Choroid plexus epithelial cell (primary cell): ENCODE measurements at places on chromosomes 3 and 15.

DNA sequence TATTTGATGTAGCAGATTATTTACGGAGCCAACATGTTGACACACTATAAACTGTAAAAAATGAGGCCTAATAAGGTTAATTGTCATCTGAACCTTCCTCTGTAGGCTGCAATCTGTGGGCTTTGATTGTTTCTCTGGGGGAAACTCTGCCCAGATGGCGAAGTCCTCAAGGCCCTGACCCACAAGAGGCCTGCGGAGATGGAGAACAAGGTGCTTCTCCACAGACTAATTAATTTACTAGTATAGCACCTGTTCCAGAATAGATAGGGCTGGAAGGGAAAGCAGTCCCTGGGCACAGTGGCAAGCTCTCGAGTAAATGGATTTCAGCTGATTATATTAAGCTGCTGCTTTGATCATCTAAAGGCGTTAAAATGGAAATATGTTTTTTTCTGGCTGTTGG lies 338.8 kb upstream of the DNAJC19 start:
- DNase-seq: no peak

GRCh38 chr15:51382787-51383186 lies 41.3 kb downstream of the GLDN start:
- peak; percentile 77 for DNase-seq

DNA sequence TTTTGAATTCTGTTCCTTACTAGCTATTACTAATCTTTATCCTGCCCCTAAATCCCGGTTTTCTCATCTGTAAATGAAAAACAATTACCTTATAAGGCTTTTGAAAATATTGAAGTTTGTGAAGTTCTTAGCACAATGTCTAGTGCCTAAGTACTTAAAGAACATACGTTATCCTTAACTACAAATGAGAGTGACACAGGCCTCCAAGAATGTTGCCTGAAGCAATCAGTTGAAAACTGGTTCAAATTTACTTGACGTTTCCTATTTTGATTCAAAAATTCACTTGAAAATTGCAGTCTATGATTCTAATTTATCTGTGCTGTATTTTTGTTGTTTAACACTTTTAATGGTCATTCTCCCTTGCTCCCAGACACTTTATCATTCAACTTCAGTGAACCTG lies 3.2 kb downstream of the SENP7 start:
- peak; percentile 50 for DNase-seq

- peak; percentile 97 for DNase-seq
These were observed 116.5 kb downstream of the LPP start for GRCh38 chr3:188270423-188270972.

DNA sequence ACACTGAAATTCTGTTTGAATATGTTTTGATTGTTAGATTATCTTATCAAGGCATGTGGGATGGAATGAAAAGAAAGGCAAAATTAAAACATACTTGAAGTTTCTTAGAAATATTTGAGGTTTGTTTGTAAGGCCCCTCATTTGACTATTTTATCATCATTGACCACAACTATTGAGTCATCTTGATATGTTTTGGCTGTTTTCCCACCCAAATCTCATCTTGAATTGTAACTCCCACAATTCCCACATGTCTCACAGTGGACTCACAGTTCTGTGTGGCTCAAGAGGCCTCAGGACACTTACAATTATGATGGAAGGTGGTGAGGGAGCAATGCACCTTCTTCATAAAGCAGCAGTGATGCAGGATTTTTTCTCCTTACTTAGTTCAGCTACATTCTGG lies 917.1 kb downstream of the PLOD2 start:
- DNase-seq: peak; percentile 96

GRCh38 chr3:31157893-31158620 lies 263.6 kb upstream of the GADL1 start:
- DNase-seq: peak; percentile 35

DNA sequence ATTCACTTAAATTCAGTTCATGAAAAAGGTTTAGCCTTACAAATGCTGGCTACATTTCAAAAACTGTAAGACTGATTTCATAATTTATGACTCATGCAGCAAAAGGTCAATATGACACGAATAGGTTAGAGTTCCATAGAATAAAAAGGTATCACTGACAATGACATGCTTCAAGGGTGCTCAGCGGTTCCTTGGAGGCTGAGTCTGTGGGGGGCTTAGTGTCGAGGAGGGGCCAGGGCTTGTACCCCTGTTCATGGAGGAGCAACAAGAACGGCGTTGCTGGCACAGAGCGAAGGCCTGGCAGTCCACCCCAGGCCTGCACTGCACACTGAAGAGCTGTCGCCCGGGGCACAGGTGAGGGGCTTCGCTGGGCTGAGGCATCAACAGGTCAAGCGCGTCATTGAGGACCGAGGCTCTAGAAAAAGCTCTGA lies 174.2 kb downstream of the NR1D2 start:
- DNase-seq: peak; percentile 86

DNA sequence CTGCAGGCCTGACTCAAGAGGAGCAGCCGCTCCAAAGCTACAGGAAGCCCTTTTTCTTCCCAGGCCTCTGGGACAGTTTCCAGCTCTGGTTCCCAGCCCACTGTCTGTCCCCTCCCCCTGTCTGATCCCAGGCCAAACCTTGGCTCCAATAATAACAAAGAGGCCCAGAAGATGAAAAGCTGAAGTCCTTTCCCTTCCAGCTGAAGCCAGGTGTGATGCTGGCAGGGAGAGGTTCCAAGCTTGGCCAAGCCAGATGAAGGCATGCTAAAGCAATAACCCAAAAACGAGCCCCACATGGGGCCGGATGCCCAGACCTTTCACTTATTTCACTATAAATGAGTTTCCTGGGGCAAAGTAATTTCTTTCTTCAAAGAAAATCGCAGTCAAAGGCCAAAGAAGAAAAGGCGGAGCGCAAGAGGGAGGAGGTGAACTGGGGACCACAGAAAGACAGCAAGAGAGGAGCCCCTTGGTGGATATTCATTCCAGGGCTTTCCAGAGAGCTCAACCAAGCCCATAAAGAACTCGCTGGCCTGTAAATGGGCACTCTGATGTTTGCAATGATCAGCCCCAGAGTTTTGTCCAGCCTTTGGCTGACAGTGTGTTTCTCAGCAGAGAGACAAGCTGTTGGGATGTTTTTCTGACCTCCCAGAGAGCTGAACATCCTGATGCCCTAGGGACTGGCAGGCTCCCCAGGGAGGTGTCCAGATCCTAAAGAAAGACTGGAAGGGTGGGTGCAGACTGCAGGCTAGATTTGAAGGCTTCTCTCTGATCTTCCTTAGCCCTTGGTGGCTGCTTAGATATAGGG lies 157.6 kb downstream of the UACA start:
- DNase-seq: peak; percentile 84

DNA sequence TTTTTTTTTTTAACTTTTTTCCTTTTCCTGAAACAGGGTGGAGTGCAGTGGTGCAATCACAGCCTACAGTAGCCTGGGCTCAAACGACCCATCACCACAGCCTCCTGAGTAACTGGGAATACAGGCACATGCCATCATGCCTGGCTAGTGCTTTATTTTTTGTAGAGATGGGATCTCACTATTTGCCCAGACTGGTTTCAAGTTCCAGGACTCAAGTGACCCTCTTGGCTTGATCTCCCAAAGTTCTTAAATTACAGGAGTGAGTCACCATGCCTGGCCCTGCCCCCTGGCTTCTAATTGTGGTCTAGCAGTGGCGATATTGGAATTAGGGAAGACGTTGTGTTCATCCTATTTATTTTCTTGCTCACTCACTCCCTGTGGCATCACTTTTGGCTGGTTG lies 1138.4 kb downstream of the SI start:
- peak; percentile 10 for DNase-seq

- DNase-seq: no peak
These were observed 54.5 kb downstream of the DCLK3 start for GRCh38 chr3:36709826-36710365.

DNA sequence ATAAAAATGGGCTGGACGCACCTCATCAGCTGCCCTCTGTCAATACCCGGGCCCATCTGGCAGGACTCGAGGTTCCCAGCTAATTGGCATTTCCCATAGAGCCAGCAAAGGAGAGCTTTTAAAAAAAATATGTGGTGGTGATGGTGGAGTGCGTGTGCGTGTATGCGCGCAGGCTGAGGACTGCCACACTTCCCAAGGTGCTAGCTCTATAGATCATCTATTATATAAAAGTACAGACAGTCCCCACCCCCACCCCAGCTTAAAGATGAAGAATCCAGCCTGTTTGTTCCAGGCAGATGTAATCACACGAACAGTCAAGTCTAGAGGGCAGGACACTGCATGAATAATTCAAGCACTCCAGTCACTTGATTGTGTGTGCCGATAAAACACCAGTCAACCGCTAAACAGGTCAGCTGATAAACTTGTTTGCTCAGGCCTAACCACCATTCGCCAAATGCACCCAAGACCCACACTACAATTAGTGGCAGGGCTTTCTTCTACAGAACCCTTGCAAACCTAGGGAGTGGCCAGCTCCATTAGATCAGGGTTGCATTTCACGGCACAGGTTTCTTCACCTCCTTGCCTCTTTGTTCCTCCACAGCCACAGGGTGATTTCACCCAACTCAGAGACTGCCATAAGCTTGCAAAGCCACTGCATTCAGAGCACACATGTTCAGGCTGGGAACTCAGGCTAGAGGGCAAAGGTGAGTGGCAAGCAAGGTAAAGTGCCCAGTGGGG lies 5.8 kb downstream of the TLE3 start:
- peak; percentile 58 for DNase-seq

GRCh38 chr3:154783521-154783931 lies 296.6 kb upstream of the MME start:
- DNase-seq: no peak

DNA sequence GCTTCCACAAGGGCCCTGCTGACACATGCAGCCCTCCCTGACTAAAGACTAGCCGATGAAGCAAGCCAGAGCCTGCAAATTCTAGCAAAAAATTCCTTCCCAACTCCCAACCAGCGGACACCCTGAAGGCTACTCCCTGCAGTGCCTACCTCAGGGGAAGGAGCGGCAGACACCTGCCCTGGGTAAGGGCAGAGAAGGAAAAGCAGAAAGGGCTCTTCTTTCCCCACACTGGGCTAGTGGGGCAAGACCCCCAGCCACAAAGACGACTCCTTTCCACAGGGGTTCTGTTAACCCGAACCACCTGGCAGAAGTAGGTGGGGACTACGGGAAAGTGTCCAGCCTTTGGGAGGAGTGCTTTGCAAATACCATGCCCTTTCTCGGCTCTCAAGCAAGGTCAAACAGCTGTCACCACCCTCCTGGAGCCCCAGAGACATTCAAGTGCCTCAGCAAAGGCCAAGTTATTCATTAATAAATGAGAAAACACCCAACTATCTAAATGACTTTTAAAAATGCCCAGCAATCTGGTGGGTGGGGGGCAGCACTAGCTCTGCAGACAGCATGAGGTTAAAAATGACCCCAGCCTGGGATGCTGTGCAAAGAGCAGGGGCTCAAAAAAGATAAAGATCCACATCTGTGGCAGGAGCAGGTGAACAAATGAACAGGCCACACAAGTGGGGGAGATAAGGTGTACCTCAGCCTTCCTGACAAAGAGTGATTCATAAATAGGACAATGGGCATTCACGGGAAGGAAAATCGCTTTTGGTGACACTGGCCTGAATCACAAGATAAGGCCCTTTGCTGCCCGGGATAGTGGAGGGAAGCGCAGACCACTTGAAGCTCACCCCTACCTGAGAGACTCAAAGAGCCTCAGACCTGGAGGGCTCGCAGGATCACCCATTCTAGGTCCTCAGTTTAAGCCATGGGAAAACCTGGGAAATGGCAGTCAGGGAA lies 33.0 kb downstream of the CCDC12 start:
- DNase-seq: no peak

GRCh38 chr3:100189444-100189964 lies 71.3 kb upstream of the TBC1D23 start:
- DNase-seq: no peak

- DNase-seq: peak; percentile 95
These were observed 14.7 kb downstream of the TIMP4 start for GRCh38 chr3:12143949-12144504.

DNA sequence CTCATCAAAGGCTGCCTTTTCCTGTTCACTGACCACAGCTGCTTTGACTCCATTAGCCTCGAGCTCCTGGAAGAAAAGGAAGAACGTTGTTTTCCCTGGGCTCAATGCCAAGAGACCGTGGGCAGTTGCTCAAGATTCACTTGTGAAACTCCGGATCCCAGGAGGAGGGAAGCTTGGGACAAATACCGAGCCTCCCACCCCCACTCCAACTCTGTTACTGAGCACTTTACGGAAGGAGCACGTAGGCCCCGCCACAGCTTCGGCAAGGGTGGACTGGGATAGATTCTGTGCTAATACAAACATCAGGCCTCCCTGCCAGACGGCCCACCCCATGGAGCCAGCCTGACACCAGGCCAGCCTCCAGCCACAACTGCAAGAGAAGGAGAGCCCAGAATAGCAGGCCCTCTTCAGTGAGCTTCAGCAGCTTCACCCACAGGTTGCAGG lies 10.8 kb upstream of the FANCD2 start:
- peak; percentile 99 for DNase-seq

- DNase-seq: peak; percentile 67
These were observed 26.0 kb upstream of the MAGEF1 start for GRCh38 chr3:184737641-184738505.

GRCh38 chr15:64229129-64229724 lies 66.4 kb upstream of the PPIB start:
- no peak for DNase-seq

GRCh38 chr3:27976933-27977332 lies 254.8 kb upstream of the EOMES start:
- DNase-seq: peak; percentile 35

DNA sequence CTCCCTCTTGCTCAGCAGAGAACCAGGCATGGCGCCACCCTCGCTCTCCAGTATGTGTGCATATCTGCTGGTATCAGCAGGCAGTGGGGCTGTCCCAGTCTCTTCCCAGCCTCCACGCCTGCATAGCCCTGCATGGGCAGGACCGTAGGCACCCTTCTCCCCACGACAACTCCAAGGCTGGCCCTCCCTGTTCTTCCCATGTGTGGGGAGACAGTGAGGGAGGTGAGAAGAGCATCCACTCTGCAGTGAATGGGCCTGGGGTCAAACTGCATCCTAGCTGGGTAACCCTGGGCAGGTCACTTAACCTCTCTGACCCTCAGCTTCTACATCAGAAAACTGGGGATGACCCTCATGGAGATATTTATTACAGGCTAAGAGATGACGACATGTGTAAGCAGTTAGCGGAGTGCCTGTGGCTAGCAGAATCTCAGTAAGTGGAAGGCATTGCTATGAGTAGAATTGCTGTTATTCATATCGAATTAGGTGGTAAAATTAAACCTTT lies 13.3 kb upstream of the SSUH2 start:
- DNase-seq: peak; percentile 49
